Activated CD4-positive, alpha-beta T cell treated with anti-CD3 and anti-CD28 coated beads, Interleukin-2, amount 50 U/mL, for 48 hours (primary cell): ENCODE measurements at places on chromosomes 12 and 14.

DNA sequence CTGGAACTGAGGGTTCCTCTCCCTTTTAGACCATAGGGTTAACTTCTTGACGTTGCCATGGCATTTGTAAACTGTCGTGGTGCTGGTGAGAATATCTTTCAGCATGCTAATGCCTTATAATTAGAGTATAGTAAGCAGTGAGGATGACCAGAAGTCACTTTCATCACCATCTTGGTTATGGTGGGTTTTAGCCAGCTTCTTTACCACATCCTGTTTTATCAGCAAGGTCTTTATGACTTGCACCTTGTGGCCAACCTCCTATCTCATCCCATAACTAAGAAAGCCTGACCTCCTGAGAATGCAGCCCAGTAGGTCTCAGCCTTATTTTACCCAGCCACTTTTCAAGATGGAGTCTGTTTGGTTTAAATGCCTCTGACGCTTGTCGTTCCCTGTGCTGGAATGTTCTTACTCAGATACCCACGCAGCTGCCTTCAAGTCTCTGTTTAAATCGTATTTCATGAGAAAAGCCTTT, 44.2 kb downstream of the BBS10 start:
- DNase-seq: no peak

GRCh38 chr12:51281202-51281924, 11.1 kb upstream of the SMAGP start:
- DNase-seq: no peak

DNA sequence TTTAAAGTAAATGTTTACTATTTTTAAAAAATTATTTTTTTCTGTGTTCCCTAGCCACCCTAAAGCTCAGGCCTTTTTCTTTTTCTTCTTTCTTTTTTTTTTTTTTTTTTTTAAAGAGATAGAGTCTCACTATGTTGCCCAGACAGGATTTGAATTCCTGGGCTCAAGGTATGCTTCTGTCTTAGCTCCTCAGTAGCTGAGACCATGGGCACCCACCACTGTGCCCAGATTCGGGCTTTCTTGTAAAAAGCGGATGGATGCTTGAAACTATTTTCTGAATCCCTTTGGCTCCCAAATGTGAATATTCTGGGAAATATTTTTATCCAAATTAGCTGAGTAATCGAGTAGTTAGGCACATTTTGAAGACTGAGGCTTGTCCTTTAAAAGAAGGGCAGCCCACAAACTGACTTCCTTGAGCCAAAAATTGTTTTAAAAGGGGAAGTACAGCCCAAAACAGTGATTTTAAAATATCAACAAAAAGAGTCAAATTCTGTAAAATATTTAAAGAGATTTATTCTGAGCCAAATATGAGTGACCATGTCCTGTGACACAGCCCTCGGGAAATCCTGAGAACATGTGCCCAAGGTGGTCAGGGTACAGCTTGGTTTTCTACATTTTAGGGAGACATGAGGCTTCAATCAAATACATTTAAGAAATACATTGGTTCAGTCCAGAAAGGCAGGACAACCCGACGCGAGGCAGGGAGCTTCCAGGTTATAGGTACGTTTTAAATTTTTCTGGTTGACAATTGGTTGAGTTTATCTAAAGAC, 28.8 kb upstream of the HIGD1C start:
- DNase-seq: no peak

DNA sequence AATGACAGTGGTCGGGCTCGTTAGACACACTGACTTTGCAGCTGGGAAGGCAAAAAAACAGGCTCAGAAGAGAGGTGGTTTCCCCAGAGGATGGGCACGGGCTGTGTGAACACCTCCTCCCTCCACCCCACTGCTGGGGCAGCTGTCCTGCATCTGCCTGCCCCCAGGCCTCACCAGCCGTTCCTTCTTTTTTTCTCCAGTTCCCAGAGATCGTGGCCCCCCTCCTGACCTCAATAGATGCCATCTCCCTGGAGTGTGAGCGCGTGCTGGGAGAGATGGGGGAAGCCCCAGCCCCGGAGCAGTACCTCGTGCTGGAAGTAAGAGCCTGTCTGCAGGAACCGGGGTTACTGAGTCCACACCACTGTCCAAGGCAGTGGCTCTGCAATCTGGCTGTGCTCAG, 17.4 kb downstream of the MVK start:
- DNase-seq: no peak

DNA sequence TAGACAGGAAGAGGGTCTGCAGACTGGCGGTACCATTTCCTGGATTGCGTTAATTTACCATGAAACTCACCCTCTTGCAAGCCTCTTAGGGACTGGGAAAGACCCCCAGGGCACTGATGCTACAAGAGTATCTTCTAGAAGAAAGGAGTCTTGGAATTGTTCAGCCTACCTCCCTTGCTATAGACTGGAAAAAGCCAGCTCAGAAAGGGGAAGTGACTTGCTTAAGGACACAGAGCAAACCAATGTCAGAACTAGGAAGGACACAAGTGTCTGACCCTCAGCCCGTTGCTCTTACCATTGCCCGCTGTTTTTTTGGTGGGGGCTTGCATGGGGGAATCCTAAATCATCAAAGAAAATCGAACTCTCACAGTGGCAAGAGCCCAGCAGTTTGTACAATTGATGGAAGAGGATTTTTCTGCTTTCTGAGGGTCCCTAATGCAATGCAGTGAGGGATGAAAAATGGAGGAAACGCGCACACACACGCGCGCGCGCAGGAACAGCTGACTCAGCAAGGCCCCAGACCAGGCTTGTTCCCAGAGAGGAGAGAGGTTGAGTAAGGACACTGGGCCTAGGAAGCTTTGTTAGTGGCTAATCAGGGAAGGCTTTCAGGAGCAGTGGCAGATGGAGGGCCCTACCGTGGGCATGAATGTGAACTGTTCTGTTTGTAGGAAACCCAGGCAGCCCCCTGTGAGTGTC, 50.9 kb downstream of the RIN3 start:
- no peak for DNase-seq

GRCh38 chr14:64811676-64812075, 68.0 kb downstream of the SPTB start:
- no peak for DNase-seq
